ENCODE measurements at places on chromosomes 7 and 10.

- DNase-seq: no peak
These were observed 424.2 kb upstream of the LRGUK start for GRCh38 chr7:133702960-133703359.

GRCh38 chr10:127979566-127979965, 72.7 kb downstream of the PTPRE start:
- DNase-seq: no peak

DNA sequence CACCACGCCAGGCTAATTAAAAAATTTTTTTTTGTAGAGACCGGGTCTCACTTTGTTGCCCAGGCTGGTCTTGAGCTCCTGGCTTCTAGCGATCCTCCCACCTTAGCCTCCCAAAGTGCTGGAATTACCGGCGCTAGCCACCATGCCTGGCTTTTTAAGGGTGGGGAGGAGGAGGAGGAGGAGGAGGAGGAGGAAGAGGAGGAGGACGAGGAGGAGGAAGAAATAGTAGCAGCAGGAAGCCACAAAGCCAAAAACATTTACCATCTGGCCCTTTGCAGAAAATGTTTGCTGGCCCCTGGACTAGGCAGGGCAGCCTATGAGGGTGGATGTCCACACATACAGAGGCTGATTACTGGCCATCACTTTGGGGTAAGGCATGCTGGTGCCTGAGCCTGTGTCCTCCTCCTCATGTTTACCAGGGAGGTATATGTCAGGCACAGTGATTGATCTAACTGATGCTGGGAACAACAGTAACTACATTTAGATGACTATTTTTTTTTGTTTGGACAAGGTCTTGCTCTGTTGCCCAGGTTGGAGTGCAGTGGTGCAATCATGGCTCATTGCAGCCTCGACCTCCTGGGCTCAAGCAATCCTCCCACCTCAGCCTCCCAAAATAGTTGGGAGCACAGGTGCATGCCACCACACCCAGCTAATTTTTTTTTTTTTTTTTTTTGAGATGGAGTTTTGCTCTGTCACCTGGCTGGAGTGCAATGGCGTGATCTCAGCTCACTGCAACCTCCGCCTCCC, 122.1 kb downstream of the HIP1 start:
- DNase-seq: no peak

DNA sequence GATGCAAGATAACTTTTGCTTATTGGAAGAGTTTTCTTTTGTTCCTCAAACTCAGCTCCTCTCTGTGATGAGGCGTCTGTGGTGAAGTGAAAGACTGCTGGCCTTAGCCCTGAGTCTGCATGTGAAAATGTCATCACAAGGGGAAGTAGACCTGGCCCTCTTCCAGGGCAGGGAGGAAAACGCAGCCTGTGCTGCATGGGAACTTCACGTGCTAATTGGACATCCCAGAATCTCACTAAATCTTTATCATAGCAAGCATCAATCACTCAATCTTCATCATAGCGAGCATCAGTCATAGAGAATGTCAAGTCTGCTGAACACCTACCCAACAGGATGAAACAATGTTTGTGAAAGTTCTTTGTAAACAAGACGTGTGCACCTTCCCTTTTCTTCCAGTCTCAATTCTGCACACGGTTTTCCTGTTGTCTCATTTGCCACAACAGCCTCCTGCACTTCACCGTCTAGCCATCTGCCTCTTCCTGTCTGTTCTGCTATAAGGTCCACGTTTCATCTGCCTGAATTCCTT, 314.6 kb downstream of the FRMD4A start:
- no peak for DNase-seq

- no peak for DNase-seq
These were observed 1.1 kb downstream of the CCDC126 start for GRCh38 chr7:23598296-23598695.

- no peak for DNase-seq
These were observed 60.3 kb upstream of the RAB11FIP2 start for GRCh38 chr10:118107040-118107439.

DNA sequence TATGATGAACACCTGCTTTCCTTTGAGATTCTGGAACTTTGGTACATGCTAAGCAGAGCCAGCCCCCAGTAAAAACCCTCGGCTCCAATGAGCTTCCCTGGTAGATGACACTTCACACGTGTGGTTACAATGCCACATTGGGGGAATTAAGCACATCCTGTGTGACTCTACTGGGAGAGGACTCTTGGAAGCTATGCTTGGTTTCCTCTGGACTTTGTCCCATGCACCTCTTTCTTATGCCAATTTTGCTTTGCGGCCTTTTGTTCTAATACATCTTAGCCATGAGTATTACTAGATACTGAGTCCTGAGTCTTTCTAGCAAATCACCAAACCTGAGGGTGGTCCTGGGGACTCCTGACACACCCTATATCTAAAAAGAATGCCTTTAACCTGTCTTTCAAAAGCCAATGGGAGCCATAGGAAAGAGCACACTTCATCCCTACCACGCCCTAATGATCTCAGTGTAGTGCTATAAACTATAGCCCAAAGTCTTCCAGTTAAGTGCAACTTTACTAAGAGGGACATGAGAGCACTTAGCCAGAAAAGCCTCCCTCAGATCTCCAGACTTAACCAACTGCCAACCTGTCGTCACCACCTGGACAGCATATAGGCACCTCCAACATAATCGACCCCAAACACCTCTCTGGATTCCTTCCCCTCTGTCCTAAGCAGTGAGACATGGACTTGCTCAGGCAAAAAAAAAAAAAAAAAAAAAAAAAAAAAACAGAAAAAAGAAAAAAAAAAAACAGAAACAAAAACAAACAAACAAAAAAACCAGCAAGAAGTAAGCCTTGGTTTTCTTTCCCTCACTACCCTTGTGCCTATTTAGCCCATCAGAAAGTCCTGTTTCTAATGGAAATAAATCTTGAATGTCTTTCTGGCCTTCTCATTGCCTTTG, 37.4 kb downstream of the CCDC6 start:
- no peak for DNase-seq

- DNase-seq: no peak
These were observed 816 bp downstream of the TECPR1 start for GRCh38 chr7:98251231-98251600.

- no peak for DNase-seq
These were observed 9.4 kb upstream of the HK1 start for GRCh38 chr10:69268761-69269416.

DNA sequence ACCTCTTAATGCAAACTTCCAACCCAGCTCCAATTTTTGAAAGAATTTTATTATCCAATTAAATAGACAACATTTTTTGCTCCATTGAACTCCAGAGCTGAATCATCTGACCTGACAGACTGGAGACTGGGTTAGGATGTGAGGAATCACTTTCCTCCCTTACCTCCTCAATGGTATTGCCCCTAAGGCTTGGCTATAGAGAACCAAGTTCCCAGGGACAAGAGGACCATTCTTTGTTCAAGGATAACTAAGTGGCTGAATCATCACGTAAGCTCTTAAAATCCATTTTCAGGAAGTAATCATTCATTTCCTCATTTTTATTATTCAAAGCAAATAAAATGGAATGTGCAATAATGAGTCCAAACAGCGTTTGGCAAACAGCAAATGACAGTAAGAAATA, 335.1 kb downstream of the GATA3 start:
- DNase-seq: no peak

Data from NCI-H1694 (cell line).